ENCODE measurements at places on chromosomes 1 and 21.

GRCh38 chr1:233608988-233609387 lies 4.9 kb upstream of the KCNK1 start:
- DNase-seq = no peak

- no peak for DNase-seq
Observed at GRCh38 chr21:16279731-16280581, 550.2 kb downstream of the USP25 start.

DNA sequence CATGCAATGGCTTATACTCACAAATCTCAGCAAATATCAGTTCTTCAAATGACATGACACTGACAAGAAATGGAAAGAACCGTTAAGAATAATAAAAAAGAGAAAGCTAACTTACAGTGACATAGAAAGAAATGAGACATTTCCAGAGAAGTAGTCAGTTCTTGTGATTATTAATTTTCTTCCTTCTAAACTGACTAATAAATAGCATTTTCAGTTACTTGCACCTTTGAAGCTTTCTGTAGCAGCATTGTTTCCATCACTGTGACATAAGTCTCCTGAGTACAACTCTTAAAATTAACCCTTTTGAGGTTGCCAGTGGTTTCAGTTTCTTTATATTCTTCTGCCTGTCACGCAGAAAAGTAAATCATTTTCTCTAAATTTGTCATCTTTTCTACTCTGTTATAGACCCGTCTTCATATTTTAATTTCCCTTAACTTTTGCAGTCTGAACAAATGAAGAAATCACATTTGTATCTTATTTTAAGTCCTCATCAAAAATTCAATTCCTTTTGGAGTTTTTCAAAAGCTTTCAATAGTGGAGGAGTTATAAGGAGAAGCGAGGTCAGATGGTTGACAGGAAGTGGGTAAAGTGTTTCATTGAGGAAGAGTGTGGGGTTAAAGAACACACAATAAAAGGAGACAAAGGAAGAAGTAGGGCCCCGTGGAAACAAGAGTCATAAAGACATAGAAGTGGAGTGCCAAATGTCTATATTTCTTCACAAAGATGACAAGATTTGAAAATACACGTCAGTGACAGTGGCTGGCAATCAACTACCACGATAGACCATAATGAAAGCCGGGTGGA lies 57.9 kb upstream of the S1PR1 start:
- no peak for DNase-seq

DNA sequence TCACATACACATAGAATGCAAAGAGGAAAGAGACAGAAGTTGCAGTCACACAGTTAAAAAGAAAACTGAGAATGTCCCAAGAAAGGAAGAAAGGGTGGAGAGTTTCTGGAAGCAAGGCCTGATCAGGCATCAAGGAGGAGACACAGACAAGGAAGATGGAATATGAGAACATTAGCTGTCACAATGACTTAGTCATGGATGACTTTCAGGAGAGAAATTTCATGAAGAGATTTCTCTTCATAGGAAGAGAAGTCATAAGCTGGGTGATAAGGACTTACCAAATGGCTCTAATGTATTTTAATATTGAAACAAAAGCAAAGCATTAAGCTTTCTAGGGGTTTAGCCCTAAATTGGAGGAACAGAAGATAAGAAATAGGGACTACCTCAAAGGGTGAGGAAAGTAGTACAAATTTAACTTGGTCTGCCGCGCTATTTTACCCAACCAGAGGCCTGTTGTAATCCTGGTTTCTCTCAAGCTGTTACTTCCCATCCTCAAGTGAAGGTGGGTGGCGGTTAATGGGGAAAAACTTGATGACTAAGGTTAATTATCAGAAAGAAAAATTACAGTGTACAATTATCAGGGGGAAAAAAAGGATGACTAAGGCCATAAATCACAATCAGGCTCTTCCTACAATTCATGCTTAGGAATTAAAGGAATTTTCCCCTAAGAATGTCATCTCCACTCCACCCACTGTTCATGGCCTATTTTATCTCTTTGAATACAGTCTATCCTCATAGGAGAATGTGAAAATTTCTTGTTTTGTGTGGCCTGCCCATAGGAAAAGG lies 93.9 kb upstream of the ADGRL2 start:
- no peak for DNase-seq

GRCh38 chr1:179663810-179664209 lies 72.2 kb downstream of the TDRD5 start:
- no peak for DNase-seq

DNA sequence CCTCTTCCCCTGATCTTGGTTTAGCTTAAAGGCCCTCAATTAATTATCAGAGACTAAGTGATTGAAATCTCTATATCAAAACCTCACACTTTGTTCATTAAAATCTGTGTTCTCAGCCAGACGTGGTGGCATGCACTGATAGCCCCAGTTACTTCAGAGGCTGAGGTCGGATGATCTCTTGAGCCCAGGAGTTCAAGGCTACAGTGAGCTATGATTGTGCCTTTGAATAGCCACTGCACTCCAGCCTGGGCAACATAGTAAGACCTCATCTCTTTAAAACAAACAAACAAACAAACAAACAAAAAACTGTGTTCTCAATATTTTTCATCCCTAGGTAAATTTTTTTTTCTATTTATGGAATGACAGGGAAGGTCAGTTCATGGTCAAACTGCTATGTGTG lies 18.7 kb downstream of the TRMT13 start:
- no peak for DNase-seq

DNA sequence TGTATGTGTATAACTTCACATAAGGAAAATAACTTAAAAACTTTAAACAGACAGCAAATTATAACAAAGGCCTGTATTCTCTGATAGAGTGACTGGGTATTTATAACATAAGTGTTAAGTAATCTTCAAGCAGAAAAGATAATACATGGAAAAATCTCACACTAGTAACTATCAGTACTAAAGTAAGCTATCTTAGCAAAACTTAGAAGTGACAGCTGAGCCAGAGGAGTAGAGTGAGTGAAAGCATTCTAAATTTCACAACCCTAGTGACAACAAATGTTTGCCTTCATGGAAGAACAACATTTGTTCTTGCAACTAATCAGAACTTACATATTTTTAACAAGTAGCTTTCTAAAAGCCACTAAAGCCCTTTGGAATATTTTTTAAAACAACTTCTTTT lies 74.5 kb upstream of the B3GALT2 start:
- no peak for DNase-seq

DNA sequence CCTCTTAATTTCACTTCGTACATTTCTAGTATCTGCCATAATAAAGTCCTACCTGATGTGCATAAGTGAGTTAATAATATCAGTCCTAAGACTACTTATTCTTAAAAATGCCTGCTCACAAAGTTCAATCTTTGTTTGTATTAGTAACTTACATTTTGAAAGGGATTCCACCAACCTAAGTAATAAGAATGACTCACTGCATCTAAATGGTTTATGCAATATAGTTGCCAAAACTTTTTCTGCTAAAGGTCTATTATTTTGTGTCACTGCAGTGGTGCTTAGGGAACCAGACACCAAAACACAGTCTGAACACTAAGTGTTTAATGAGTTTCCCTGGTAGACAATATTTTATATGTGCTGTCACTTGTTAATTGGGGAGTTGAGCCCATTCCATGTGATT lies 1.8 kb downstream of the ZNF669 start:
- no peak for DNase-seq

DNA sequence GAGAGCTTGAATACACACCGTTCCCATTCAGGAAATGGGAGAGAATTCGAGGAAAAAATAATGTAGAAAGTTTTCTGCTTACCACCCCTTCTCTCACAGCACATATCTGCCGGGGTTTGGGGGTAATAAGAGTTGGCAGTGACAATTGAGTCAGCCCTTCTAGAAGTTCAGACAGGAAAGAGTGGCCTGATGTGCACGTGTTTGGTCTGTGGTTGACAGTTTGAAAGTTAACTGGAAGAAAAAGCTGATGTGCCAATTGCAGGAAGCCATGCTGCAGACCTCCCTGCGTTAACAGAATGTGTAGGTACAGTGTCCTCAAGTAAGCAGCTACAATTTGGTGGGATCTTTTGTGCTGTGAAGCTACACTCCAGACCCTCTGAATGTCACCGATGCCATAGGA lies 50.9 kb downstream of the DHX9 start:
- DNase-seq = no peak

DNA sequence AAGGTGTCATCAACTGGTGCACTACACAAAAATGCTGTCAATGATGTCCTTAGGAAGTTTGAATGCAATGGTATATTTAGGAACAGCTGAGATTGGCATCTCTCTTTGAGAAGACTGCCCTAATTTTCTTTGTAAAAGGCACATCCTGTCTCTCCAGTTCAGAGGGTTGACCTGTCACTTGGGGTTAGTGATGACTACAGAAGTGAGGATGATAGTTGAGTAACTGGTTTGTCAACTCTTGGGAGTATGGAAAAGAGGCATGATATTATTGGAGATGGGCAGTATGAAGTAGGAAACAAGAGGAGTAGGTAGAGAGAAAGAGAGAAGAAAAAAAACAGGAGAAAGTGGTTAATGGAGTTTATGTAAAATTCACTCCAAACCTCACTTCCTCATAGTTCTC lies 40.4 kb upstream of the PIGC start:
- DNase-seq = no peak

DNA sequence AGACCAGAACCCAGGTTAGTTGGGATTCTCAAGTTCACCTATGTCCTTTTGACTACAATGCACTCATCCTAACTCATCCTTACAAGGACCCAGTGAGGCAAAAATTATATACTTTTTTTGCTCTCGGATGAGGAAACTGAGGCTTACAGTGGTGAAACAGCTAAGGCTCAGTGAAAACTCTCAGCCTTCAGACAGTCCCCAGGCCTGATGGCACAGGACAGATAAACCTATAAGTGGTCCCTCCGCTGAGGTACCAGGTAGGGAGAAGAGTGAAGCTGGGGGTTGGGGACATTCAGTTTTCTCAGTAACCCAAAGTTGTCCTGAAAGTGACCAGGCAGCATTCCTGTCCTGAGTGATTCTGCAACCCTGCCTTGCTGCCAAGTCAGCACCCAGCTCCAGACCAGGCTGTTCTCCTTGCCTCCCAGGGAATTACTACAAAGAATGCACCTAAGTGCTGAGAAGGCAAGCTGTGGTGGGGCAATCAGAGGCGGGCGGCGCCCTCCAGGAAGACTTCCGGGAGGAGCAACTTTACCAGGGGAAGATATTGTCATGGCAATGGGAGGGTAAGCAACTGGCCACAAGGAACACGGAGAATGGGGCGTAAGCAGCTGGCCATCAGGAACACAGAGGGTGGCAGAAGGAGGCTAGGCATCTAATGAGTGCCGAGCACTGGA lies 4.6 kb downstream of the TENT5B start:
- DNase-seq = no peak

- DNase-seq = no peak
Observed at GRCh38 chr1:52771384-52771783, 45.1 kb downstream of the ZYG11B start.

DNA sequence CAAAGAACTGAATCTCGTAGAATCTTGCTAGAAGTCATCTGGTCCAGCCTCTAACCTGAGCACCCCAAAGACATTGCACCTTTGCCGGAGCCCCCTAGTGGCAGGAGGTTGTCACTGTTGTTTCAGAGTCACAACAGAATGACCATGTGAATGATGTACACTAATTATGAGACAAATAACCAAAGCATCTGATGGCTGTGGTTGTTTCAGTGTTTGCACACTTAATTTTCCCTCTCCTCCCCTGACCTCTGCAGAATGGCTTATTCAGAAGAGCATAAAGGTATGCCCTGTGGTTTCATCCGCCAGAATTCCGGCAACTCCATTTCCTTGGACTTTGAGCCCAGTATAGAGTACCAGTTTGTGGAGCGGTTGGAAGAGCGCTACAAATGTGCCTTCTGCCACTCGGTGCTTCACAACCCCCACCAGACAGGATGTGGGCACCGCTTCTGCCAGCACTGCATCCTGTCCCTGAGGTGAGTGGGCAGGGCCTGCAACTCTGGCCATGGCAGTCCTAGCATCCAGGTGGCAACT lies 26.4 kb downstream of the TRAF5 start:
- DNase-seq = peak; percentile 54

DNA sequence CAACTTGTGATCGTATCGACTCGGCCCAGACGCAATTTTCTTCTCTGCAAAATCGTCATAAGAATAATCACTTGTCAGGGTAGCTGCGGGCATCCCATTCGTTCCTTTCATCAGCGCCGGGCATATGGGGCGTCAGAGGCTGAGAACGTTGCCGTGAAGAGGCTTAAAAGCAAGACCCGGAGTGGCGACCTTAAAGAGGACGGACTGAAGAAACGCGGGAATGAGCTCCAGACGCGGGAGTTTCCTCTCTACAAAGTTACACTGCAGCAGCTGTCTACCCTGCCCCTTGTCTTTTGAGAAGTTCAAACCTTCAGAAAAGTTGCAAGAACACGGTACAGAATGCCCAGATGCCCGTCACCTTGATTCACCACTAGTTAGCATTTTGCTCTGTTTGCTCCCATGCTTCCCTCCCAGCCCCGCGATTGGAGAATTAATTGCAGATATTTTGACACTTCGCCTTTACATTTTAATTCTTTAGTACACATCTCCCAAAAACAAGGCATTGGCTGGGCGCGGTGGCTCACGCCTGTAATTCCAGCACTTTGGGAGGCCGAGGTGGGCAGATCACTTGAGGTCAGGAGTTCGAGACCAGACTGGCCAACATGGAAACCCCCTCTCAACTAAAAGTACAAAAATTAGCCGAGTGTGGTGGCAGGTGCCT lies 967 bp downstream of the CENPS start:
- no peak for DNase-seq

GRCh38 chr1:16720351-16721223 lies 19.7 kb upstream of the RNU1-4 start:
- no peak for DNase-seq

GRCh38 chr1:241677201-241677600 lies 25.1 kb downstream of the WDR64 start:
- DNase-seq = peak; percentile 34

GRCh38 chr1:2983706-2984398 lies 37.4 kb upstream of the ACTRT2 start:
- DNase-seq = no peak

All from stimulated activated CD4-positive, alpha-beta T cell treated with anti-CD3 and anti-CD28 coated beads, Interleukin-1b, Interleukin-23, amount 100 ng/mL, for 4 hours (primary cell).